ENCODE measurements at places on chromosomes 6 and 20.

DNA sequence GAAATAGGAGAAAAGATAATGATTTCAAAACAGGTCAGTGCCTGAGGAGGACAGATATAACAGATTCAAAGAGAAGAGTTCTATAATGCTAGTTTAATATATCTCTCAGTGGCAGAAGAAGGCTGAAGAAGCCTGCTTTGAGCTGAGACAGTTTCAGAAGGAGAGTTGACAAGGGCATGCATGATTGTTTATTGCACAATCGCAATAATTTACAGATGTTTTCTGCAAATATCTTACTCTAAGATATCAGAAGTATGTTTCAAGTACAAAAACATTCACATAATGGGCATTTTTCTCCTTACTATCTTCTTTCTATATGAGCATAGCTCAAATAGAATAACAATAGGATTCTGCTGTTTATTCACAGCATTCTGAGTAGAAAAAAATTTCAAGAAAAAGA is 557.7 kb upstream of the NRSN1 start:
- no peak for DNase-seq

- DNase-seq = no peak
These were observed 28.2 kb downstream of the GPR63 start for GRCh38 chr6:96809119-96809518.

DNA sequence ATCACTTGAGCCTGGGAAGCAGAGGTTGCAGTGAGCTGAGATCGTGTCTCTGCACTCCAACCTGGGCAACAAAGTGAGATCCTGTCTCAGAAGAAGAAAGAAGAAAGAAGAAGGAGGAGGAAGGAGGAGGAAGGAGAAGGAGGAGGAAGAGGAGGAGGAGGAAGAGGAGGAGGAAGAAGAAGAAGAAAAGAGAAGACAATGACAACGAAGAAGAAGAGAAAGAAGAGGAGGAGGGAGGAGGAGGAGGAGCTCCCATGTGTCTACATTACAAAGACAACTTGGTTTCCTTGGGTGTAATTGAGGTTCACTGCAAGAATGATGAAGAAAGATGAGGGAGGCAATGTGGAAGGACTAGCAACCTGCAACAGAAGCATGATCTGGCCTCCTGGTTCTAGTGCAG is 21.3 kb upstream of the CEP85L start:
- no peak for DNase-seq

GRCh38 chr6:3671382-3671781 is 80.1 kb downstream of the PXDC1 start:
- no peak for DNase-seq

DNA sequence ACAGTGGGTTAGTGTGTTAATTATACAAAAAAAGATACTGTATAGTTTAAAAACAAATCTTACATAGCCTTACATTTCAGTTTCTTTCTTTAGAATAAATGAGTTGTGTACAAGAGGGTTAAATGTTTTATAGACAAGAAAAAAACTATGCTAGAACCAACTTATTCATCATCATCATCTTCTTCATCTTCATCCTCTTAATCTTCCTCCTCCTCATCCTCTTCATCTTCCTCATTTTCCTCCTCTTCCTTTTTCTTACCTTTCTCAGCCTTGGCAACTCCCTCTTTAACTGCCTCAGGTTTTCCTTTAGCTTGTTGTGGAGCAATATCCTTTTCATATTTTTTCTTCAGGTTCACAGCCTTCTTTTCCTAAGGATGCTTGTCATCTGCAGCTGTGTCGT is 53.7 kb downstream of the RPS12 start:
- DNase-seq = no peak

DNA sequence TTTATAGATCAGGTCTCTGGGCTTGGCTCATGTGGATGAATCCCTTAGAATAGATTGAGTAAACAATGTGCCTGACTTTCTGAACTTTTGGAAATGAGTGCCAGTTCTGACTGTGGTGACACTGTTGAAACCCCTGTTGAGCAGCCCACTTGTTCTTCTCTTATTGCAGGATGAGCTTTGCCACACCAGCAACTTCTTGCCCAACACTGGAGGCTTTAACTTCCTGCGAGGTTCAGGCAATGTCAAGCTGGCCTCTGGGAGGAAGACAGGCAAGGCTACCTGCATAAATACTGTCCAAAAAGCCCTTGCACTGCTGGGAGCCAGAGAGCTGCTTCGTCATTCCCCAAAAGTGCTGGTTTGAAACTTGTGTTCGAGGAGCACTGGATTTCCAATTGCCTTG is 32.8 kb upstream of the SMIM8 start:
- DNase-seq = no peak

GRCh38 chr6:108592371-108593337 is 31.9 kb downstream of the FOXO3 start:
- DNase-seq = peak; percentile 68
